AG04449 (cell line): ENCODE measurements at places on chromosomes 7 and 10.

DNA sequence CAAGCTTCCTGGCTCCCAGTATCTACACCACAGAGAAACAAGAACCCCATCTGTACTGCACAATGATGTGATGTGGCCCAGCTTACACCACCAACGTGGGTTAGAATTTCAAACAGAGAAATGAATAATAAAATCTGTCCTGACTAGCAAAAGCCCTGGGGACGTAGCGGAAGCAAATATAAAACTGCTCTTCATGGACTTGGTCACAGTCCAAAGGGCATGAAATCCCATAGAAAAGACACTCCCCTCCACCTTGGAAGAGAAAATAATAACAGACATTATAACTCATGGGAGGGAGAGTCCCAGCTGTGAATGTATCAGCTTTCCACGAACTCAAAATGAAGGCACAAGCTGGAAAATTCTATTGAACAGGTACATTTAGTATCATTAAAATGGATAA lies 205.3 kb upstream of the GALNT17 start:
- DNase-seq, result no peak

GRCh38 chr10:14601872-14602725 lies 172.6 kb downstream of the FAM107B start:
- DNase-seq, result peak; percentile 51

- no peak for DNase-seq
These were observed 93.2 kb downstream of the AKR1D1 start for GRCh38 chr7:138169441-138169851.

GRCh38 chr7:141071260-141071854 lies 2.5 kb upstream of the TMEM178B start:
- no peak for DNase-seq

- no peak for DNase-seq
These were observed 68.5 kb upstream of the EEPD1 start for GRCh38 chr7:36084485-36085091.

DNA sequence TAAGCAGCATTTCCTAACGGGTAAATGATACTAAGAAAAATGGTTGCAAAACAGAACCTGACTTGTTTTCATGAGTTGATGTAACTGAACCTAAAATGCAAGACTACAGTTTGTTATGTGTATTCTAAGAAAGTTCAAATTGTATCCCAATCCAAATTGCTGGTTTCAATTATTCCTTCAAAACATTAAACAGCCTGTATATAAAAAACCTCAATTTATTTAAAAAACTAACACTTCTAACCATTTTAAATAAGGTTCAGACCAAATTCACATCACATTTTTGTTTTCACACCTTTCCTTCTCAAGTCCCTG lies 80.9 kb downstream of the LRRC17 start:
- DNase-seq, result no peak

DNA sequence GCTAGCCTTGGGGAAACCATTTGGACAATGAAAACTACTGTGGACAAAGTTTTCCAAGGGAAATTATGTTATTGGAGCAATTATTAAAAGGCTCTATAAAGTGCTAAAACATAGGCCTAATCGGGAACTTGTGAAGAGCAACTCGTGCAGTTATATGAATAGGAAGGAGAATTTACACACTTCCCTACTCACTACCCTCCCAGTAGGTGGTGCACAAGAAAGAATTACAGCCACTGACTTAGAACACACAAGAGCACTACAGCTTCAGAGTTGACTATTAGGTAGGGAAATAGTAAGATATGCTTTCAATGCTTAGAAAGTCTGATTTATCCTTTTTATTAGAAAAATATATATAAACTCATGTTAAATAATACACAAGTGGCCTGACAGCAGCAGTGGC lies 47.2 kb downstream of the GSAP start:
- DNase-seq, result no peak

DNA sequence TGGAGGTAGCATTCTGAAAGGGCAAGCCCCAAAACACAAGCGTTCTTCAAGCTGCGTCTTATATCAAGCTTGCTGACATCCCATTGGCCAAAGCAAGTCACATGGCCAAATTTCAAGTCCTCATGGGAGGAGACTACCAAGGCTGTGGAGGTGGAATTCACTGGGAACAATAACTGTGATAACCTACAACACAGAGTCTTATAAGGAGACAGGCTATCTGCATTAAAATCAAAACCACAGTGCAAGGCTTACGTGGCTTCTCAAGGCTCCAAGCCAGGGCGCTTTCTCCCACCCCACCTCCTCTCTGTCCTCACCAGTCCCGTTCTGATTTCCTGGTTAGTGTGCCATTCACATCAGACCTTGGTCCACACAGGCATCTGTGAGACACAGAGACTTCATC lies 39.4 kb downstream of the ADRB1 start:
- DNase-seq, result no peak

GRCh38 chr7:48419401-48419800 lies 248.1 kb downstream of the ABCA13 start:
- DNase-seq, result no peak

DNA sequence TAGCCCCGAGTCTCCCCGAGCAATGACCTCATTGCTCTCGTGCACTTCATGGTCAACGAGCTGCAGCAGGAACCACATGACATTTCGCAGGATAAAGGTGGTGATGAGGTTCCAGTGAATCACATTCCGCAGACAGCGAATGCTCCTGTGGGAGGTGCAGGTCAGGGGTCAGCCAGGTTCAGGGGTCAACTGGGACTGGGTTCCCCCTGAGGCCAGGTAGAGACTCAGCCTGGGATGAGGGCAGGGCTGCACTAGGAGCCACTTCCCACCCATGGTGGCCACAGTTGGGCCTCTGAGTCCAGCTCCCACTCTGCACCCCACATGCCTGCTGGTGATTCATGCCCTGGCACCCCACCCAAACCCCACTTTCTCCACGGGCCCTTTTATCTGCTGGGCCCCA lies 17.2 kb downstream of the CRHR2 start:
- no peak for DNase-seq

- DNase-seq, result no peak
These were observed 45.9 kb upstream of the FAM133B start for GRCh38 chr7:92636018-92636560.

DNA sequence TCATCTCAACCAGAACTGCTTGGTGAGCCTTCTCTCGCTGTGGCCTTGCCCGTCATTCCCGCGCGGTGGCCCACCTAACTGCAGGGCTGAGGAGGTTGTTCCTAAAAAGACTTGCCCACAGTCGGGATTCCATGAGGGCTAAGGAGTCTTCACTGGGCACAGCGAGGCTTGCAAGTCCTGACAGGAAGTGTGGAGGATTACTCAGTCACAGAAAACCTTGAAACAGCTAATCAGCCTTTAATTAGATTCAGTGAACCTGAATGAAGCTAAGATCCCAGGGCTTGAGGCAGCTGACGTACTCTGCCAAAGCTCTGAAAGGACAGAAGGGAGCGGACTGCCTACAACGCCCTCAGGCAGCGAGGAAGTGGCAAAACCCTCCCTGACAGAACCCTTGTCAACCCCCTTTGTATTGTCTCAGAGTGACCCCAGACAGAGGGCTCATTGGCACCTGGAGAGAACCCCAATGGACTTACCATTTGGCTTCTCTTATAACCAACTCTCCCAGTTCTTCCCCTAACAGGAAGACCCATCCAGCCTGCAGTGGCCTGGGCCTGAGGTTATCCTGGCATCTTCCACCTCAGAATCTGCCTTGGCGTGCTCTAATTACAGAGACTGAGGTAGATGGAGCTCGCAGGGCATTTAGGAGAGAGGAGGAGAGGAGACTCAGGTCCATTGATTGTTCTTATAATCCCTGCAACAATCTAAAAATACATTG lies 2.5 kb upstream of the LAMB4 start:
- no peak for DNase-seq

GRCh38 chr10:106904209-106904608 lies 260.3 kb downstream of the SORCS1 start:
- no peak for DNase-seq

- DNase-seq, result no peak
These were observed 161.4 kb downstream of the TFEC start for GRCh38 chr7:115869190-115869589.

DNA sequence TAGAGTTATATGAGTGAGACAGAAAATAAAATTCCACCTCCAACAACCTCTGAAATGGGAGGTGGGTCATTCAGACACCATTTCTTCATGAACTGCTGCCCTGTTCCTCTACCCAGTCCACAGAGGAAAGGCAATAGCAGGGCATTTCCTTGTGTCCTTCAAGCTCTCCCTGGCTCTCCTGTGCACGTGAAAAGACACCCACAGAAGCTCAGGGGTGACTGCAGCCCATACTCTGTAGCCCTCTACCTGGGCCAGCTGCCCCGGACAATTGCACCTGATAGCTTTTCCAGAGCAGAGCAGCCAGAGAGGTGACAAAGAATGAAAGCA lies 10.0 kb downstream of the ST8SIA6 start:
- DNase-seq, result no peak

DNA sequence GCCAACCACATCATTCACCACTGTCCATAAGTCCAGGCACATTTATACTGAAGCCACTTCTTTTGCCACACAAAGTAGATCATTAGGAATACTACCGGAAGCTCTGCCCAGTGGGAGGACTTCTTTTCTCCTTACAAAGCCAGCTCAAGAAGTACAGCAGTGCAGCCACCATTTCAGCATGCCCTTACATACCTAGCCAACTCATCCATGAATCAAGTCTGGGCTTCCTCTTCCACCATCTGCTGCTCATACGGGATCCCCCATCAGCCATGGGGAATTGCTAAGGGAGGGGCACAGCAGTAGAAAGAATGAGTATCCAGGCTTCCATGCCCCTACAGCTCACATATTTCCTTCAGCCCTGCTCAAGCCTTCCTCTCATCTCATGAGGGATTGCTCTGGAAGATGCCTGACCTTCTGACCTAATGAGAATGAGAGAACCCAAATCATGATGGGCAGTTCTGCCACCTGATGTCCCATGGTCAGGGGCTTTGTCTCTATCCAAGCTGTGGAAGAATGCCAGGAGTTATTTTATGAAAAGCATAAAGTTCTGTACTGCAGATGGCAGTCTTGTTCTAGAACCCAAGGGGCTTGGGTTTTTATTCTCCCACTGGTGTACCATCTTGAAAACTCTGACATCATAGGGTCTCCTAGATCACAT lies 39.5 kb downstream of the ACSM6 start:
- no peak for DNase-seq

DNA sequence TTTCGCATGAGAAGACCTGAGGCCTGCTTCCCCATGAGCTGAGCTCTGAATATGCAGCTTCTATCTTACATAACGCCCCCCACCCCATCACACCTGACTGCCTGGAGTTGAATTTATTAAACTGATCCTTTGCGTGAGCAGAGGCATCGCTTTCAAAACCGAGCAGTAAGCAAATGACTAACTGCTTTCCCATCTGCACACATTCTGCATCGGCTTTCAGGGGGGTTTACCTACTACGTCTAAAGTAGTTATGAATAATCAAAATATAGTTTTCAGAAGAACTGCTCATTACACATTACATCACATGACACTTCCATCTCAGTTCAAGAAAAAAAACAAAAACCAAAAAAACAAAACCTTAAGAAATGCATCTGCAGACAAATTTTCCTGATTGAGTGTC lies 54.7 kb upstream of the EGR2 start:
- DNase-seq, result no peak

DNA sequence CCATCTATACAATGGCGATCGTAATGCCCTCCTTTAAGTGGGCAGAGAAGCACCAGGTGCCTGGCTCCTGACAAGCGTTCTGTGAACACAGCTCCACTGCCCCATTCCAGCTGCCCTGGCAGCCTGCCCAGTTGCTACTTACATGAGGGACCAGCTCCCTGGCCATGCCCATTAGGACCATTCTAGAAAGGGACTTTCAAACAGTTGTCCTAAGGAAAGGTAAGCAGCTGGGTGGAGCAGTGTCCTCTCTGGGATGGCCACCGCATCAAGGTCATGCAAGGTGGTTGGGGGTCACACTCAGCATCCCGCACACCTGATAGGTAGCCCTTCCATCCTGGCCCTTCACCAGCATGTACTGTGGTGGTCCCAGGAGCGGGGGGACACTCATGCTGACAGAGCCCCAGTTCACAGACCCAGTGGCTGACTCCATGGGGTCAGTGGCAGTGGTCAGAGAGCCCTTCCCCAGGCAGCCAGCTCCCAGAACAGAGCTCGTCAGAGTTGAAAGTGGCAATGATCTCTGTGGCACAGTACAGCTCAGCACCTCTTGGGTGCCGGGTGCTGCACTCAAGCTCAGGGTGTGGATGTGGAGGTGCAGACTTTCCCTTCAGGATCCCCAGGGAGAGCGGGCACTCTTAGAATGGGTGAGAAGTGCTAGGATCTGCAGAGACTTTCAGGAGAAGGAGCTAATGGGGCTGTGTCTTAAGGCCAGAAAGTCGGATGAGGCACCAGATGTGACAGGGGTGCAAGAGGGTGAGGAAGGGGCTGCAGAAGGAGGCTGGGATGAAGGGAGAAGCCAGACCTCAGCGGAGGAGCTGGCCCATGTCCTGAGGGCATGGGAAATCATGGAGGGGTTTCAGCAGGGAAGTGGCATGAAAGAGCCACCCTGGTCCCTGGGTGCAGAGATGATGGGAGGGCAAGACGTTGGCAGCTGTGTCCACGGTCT lies 10.9 kb downstream of the MMRN2 start:
- no peak for DNase-seq

GRCh38 chr7:37932543-37932942 lies 12.1 kb downstream of the EPDR1 start:
- no peak for DNase-seq

- DNase-seq, result no peak
These were observed 105.5 kb downstream of the CUX1 start for GRCh38 chr7:101922631-101923601.

GRCh38 chr10:94310369-94310768 lies 52.4 kb downstream of the NOC3L start:
- DNase-seq, result no peak

- no peak for DNase-seq
These were observed 21.6 kb upstream of the OTUD1 start for GRCh38 chr10:23417254-23417653.
